Uterus (tissue), 4 donors: ENCODE measurements at places on chromosomes 1 and 21. TPM values are rescaled to one million over a fixed set of nuclear protein-coding genes. Genes with fewer than 3 reads are reported as not detected.

The SLC1A7 gene
- 0.24 TPM for total RNA-seq

The CRABP2 gene
- total RNA-seq = 14.3 TPM

The OVAAL gene
- total RNA-seq = not detected

The TAL1 gene
- total RNA-seq = 4.8 TPM

- no peak overlapping the region for H3K4me3 ChIP-seq
- H3K36me3 ChIP-seq = no peaks in the 10 kb centered on the region
- no peaks in the 10 kb centered on the region for H3K4me1 ChIP-seq
- H3K27me3 ChIP-seq = no peaks in the 10 kb centered on the region
- peak overlapping the region; percentile 84 for H3K27ac ChIP-seq
These were observed 61.2 kb downstream of the TCP10L start for GRCh38 chr21:32523988-32524719.

GRCh38 chr1:22326372-22326915, 125.2 kb upstream of the ZBTB40 start:
- no peak for DNase-seq
- no peak overlapping the region for H3K27ac ChIP-seq
- H3K27me3 ChIP-seq = no peaks in the 10 kb centered on the region
- no peaks in the 10 kb centered on the region for H3K36me3 ChIP-seq
- no peak overlapping the region for H3K4me3 ChIP-seq
- H3K4me1 ChIP-seq = no peaks in the 10 kb centered on the region

- H3K4me1 ChIP-seq = no peaks in the 10 kb centered on the region
- no peak overlapping the region for H3K4me3 ChIP-seq
- H3K27ac ChIP-seq = no peak overlapping the region
- H3K36me3 ChIP-seq = no peaks in the 10 kb centered on the region
- DNase-seq = no peak
These were observed 260.8 kb downstream of the SPATA17 start for GRCh38 chr1:217891966-217892365.
